ENCODE measurements at places on chromosomes 1 and 21.

DNA sequence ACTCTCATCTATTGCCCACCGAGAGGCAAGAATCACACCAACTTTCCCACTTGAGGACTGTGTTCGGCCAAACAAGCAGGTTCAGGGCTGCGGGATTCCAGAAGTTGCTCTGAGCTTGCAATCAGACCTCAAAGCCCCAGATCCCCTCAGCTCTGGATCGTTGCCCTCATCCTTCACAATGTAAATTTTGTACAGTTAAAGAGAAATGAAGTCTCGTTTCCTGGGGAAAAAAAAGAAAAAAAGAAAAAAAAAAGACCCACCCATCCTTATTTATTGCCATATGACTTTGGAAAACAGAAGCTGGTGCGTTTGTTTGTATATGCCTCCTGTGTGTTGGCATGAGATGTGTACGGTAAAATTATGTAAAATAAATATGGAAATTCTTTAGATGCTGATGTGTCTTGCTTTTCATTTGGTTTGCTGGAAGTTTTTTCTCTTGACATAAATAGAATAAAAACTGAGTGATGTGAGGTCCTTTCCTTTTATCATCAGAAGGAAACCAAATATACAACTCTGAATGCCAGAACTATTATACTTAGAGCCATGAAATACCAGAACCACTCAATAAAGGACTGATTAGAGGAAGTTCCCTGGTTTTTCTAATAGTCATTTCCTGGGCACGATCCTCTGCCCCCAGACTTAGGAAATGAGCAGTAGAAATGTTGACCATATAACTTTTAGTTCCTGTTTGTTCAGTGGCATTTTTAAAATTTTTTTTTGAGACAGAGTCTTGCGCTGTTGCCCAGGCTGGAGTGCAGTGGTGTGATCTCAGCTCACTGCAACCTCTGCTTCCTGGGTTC lies 48.7 kb downstream of the LHX4 start:
- no peak for DNase-seq

DNA sequence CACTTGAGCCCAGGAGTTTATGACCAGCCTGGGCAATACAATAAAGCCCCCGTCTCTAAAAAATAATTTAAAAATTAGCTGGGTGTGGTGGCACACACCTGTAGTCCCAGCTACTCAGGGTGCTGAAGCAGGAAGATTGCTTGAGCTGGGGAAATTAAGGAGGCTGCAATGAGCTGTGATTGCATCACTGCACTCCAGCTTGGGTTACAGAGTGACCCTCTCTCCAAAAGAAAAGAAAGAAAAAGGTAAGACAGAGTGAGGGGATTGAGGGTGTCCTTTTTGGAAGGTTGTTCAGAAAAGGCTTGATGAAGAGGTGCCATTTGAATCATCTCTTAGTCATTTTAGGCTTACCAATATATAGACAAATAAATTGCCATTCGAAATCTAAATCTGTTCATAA lies 4.0 kb upstream of the SRRM1 start:
- no peak for DNase-seq

GRCh38 chr21:14991957-14992356 lies 72.8 kb downstream of the NRIP1 start:
- no peak for DNase-seq

- no peak for DNase-seq
Observed at GRCh38 chr1:246790833-246791232, 66.6 kb downstream of the SCCPDH start.

- DNase-seq, result peak; percentile 22
Observed at GRCh38 chr1:193479187-193479586, 292.8 kb upstream of the B3GALT2 start.

DNA sequence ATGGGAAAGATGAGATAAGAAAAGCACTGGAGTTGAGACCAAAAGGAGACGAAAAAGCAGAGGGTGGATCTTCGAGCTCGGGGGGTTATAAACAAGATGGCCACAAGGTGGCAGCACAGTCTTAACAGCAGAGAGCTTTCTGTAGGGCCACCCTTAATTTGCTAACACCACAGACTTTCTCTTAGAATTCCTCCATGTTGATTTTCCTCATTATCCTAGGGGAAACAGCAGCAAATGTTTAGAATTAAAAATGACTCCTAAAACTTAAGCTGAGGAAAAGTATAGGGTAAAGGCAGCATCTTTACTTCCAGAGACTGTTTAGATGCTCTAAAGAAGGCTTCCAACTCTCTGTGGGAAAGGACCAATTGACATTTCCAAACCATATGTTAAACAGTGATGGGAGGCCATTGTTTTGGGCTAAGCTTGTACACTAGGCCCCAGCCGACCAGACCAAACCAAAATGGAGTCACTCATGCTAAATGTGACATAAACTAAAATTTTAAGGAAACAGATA lies 2.5 kb upstream of the APOBEC4 start:
- DNase-seq, result peak; percentile 78

- DNase-seq, result peak; percentile 22
Observed at GRCh38 chr1:155485945-155486344, 76.7 kb downstream of the ASH1L start.

GRCh38 chr21:21200103-21200938 lies 202.1 kb downstream of the NCAM2 start:
- DNase-seq, result no peak

DNA sequence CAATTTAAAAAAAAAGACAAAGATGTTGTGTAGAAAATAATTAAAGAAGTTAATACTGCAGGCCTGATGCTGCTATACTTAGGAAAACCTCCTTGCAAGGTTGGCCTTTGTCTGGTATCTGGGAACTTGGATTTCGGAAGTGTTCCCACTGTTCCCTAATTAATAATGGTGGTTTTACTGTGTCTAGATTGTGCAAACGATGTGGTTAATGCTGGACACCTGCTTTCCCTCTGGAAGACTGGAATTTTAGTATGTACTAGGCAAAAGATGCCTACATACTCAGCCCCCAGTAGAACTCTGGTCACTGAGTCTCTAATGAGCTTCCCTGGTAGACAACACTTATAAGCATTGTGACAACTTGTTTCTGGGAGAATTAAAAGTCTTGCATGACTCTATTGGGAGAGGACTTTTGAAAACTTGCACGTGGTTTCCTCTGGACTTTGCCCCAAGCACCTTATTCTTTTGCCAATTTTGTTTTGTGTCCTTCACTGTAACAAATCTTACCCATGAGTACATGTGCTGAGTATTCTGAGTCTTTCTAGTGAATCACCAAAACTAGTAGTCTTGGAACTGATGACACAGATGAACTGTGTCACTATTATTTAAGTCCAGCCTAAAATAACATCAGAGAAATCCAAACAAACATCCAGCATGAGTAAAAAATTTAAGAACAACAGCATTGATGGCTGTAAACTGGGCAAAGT lies 40.4 kb downstream of the LIN9 start:
- DNase-seq, result no peak

DNA sequence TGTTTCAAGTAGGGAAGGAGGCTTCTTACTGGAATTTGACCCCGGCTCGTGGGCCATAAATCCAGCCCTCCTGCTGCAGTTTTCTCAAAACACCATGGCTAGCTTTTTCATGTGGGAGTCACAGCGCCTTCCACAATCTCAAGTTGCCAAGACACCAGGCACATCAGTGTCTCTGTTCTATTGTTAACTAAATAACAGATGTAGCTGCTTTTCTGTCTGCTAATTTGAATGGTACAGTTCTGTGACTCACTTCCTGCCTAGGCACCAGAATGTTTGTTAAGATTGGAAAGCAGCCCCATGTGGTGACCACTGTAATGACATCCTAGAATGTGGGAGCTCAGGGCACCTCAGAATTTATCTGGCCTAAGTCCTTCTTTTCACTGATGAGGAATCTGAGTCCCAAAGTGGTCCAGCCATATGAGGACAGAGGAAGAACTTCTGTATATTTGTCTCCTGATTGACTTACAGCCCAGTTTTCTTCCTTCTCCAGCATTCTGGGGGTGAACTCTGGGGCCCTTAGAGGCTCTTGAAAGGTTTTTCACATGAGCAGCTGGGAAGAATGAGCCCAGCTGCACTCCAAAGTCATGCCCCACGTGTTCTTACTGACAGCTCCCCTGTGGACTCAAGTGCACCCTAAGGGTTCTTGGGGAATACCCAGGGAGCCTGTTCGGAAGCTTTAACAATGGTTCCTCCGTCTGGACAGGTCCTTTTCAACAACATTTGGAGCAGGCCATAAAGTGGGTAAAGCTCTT lies 27.5 kb downstream of the TRIM45 start:
- peak; percentile 17 for DNase-seq

GRCh38 chr1:46692811-46693770 lies 21.4 kb downstream of the TEX38 start:
- DNase-seq, result no peak

DNA sequence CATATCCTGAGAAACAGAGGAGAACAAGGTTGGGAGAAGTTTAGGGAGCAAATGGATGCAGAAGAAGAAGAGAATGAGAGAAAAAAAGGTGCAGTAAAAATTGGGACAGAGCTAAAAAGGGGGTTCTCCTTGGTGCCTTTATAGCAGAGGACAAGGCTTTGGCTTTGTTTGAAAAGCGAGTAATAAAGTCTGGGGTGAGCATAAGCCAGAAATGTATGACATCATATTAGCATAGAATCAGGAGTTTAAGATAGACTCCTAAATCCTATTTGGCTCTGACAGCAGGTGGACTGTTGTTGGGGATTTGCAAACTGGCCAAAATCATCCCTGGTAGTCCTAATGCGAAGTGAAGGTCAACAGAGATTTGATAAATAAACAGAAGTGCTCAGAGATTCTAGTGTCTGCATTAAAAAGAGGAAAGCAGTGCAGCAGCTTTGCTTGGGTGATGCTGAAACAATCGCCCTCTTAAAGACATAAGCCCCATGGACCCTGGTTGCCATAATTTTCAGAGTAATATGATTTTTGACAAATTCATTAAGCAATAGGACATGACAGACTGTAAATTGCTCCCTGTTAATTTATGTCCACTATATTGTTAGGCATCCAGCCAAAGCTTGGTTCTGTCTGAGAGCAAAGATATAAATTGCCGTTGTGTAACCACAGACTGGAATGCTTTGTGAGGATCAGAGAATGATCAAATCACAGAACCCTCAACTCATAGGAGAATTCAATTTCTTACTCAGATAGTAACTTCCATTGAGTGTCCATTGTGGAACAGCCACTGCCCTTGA lies 385.0 kb upstream of the NFIA start:
- no peak for DNase-seq

DNA sequence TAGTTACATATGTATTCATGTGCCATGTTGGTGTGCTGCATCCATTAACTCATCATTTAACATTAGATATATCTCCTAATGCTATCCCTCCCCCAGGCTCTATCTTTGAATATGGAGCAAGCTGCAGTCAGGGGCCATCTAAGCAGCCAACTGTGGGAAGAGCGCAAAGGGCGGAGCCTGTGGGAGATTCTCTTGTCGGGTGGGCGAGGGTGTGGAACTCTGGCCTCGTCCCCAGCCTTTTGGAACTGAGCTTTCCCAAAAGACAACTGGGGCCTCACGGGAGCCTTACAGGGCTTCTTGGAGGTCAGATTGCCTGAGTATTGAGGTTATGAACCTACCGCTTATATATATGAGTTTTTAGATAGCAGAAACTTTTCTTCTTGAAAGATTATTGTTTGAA lies 117.2 kb downstream of the HHAT start:
- DNase-seq, result no peak

All from GM10248 (cell line).